ENCODE measurements at places on chromosomes 16 and 17.

DNA sequence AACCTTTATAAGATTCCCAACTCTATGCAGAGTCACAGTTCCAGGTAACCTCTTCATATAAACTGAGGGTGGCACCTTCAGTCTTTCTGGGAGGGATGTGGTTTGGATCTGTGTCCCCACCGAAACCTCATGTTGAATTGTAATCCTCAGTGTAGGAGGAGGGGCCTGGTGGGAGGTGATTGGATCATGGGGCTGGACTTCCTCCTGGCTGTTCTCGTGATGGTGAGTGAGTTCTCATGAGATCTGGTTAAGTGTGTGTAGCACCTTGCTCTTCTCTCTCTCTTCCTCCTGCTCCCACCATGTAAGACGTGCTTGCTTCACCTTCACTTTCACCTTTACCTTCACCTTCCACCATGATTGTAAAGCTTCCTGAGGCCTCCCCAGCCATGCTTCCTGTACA, 30.5 kb downstream of the HS3ST2 start:
- no peak for DNase-seq

GRCh38 chr17:69757688-69758430, 317.2 kb upstream of the KCNJ16 start:
- no peak for DNase-seq

DNA sequence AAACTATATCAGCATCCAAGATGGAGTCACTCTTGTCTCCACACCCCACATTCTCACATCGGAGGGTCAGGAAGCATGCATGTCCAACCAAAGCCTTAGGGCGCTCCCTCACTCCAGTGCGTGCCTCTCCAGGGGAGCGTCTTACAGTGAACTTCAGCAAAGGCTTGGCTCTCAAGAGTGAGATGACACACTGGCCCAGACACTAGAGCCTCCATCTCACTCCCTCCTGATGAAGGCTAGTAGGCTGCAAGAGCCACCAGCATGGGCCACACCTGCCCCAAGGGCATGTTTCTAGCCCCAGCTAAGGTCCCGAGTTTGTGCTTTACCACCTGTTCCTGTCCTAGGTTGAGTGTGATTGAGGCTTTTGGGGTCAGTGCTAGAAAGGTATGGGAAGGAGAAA, 40.5 kb downstream of the BEAN1 start:
- DNase-seq, result no peak

GRCh38 chr17:80223142-80223815, 3.1 kb downstream of the SLC26A11 start:
- no peak for DNase-seq

DNA sequence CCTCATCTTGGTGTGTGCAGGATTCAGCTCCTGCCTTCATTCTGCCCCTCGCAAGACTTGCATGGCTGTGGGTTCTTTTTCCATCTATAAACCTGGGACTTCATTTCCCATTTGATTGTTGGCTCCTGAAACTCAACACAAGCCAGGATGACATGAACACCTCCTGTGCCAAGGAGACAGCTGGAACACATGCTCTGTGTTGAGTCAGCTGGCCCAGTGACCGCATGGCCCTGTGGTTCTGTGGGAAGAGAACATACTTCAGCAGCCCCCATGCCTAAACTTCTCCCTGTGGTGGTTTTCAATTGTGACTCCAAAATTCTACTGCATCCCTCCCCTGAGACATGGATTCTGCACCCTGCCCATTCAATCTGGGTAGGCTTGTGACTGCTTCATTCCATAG, 57.9 kb upstream of the FOXF1 start:
- DNase-seq, result no peak

DNA sequence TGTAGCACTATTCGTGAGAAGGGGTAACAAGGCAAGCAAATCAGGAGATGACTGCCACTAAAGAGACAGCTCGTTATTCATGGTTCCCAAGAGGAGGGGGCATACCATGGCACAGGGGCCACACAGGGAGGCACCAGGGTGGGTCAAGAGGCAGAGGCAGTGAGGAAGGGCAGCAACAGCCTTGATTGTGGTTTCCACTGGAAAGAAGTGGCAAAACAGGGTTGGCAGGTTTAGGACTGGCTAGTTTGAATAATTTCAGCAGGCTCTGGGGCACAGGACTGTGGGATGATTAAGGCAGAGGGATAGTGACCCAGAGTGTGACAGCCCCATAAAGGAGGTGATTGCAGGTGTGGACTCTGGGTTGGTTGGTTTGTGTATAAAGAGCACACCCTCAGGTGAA, 188.9 kb downstream of the CBLN1 start:
- no peak for DNase-seq

GRCh38 chr16:86565644-86566511, 751 bp upstream of the FOXC2 start:
- no peak for DNase-seq

GRCh38 chr17:32323811-32324491, 18.0 kb downstream of the C17orf75 start:
- DNase-seq, result no peak

- no peak for DNase-seq
Observed at GRCh38 chr17:33779234-33779591, 475.9 kb upstream of the CCL2 start.

GRCh38 chr16:50812046-50812445, 70.2 kb downstream of the CYLD start:
- no peak for DNase-seq

DNA sequence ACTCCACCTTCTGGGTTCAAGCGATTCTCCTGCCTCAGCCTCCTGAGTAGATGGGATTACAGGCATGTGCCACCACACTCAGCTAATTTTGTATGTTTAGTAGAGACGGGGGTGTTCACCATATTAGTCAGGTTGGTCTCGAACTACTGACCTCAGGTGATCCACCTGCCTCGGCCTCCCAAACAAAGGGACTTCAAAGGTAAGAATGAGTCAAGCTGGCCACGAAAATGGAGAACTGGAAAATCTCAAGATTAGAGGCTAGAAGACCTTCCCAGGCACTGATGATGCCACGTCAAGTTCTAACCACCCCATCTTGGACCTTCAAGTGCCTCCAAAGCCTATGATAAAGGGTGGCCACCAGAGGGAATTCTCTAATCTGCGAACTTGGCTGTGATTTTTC, 1.3 kb upstream of the CCL15 start:
- DNase-seq, result no peak

DNA sequence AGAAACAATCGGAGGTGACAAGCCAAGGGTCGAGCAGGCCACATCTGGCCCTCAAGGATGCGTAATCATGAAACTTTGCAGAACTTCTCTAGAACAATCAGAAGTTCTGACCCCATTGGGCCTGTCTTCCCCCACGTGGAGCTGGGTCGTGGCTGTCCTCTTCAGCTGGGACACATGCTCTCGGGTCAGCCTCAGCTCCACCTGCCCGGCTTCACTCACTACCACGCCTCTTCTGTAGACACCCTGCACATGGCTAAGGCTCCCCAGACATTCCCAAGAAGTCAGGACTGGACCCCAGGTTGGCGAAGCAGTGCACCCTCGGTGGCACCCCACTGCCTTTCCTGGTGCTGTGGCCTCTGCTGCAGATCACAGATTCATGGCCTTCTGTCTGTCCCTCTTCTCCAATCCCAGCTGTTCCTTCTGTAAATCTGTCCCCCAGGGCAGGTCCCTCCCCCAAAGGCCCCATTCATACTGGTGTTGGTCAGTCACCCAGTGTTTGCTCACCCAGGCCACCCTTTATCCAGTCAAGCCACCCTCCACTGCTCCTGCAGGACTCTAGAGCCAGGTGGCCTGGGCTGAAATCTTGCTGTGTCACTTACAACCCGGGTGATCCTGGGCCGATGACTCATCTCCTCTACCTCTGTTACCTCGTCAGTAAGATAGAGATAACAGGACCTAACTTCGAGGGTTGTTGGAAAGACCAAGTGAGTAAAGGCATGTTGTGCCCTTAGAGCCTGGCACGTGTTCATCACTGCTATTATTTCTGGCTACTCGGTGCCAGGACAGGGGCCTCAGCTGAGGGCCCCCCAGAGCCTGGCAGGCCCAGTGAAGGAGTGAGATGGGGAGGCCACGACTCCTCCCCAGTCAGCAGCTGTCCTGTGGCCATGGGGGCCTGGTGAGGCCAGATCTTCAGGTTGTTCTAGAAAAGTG, 1.4 kb upstream of the SLC5A11 start:
- DNase-seq, result no peak

- DNase-seq, result no peak
Observed at GRCh38 chr17:1989135-1989534, 36.0 kb downstream of the RTN4RL1 start.

Measured in activated CD4-positive, CD25-positive, alpha-beta regulatory T cell (primary cell).